ENCODE measurements at places on chromosomes 11 and 22.
A peak's percentile ranks its signal among the peaks of the same experiment; 100 is the strongest.

GRCh38 chr11:107006076-107006833 lies 12.0 kb downstream of the GUCY1A2 start:
- DNase-seq, result no peak

DNA sequence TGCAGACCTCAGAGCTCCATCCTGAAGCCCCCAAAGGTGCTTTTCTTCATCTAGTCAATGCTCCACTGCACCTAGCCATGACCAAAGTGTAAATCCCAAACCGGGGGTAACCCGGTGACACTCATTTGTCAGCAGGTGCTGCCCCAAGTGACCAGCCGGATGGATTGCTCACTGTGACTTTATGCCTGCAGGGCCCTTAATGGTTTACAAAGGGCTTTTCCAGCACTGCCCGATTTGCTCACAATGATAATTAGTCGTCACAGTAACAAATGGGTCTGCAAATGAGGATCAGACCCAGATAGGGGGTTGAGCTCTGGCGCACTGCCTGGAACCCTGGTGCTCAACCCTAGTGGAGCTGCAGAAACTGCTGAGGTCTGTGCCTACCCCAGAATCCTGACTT lies 45.7 kb upstream of the CD5 start:
- DNase-seq, result no peak

- no peak for DNase-seq
These were observed 233.0 kb downstream of the FAM76B start for GRCh38 chr11:95556342-95557163.

- no peak for DNase-seq
These were observed 72.9 kb downstream of the CACNA1I start for GRCh38 chr22:39643311-39644083.

DNA sequence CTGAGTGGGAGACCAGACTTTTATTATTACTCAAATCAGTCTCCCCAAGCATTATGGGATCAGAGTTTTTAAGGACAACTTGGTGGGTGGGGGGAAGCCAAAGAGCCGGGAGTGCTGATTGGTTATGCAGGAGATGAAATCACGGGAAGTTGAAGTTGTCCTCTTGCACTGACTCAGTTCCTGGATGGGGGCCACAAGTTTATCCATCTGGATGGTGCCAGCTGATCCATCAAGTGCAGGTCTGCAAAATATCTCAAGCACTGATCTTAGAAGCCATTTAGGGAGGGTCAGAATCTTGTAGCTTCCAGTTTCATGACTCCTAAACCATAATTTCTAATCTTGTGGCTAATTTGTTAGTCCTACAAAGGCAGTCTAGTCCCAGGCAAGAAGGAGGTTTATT lies 53.5 kb upstream of the LMO1 start:
- DNase-seq, result no peak

- DNase-seq, result no peak
These were observed 2.5 kb upstream of the SSH3 start for GRCh38 chr11:67300756-67301312.

DNA sequence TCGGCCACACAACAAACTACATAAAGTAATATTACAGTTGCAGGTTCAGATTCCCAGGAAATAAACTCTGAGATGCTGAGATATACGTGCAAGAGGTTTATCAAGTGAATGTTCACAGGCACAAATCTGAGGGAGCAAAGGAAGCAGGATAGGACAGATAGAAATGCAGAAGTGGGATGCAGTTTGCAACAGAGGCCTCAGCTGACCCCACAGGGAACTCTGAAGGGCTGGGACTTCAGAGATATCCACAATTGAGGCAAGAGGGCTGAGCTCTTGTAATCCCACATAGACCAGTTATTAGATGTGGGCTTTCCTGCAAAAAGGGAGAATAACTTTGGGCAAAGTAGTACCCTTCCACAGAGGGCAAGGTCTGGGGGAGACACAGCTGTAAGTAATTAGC lies 25.4 kb upstream of the ARHGAP20 start:
- no peak for DNase-seq

GRCh38 chr22:48076008-48076407 lies 1313.6 kb downstream of the TBC1D22A start:
- DNase-seq, result peak; percentile 28

GRCh38 chr11:66842896-66843775 lies at the start of gene RCE1:
RCE1 (plus strand) TSS chr11:66843441; CDS start chr11:66843456, 15 bp downstream.
- DNase-seq, result peak; percentile 95

GRCh38 chr22:19992921-19993355 lies 23.7 kb downstream of the ARVCF start:
- no peak for DNase-seq

- no peak for DNase-seq
These were observed 7.2 kb upstream of the CCDC83 start for GRCh38 chr11:85848006-85848405.

GRCh38 chr11:7672276-7672959 lies 882 bp downstream of the CYB5R2 start:
- no peak for DNase-seq

DNA sequence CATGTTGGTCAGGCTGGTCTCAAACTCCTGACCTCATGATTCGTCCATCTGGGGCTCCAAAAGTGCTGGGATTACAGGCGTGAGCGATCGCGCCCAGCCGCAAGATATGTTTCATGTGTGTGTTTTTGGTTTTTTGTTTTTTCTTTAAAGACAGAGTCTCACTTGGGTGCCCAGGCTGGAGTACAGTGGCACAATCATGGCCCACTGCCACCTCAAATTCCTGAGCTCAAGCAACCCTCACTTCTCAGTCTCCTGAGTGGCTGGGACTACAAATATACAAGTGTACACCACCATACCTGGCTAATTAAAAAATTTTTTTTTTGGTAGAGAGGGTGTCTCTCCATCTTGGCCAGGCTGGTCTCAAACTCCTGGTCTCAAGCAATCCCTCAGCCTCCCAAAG lies 8.4 kb downstream of the TIGD3 start:
- DNase-seq, result no peak

DNA sequence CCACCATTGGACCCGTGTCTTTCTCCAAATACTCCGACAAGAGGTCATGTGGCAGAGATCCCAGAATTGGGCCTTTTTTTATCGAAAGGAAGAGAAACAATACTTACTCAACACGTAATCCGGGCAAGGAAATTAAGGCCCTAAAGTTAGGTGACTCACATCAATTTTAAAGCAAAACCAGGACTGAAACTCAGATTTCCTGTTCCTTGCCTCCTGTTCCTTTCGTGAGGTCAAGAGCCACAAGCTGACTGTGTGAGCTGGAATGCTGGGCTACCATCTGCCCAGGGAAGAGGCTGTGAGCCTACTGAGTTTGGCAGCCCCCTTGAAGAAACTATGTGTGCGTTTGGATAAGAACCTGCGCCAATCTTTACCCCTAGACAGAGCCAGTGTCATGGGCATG lies 27.1 kb upstream of the MRGPRX2 start:
- DNase-seq, result no peak

DNA sequence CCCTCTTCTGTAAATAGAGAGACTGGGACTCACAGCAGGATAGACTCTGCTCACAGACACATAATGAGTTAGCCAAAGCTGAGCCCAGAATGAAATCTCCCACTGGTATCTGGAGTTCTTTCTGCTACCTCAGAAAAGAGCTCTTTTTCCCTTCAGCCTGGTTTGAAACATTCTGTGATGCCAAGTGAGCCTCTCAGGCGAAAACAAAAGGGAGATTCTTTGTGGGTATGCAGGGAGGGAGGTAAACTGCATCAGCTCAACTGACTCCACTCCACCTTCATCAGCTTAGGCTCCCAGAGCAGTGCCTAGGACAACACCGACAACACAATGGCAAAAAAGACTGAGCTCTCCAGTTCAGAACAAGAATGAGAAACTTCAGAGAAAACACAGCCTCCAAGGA lies 55.1 kb upstream of the SCUBE2 start:
- no peak for DNase-seq

- DNase-seq, result peak; percentile 46
These were observed 15.6 kb upstream of the INCENP start for GRCh38 chr11:62108017-62108750.

- no peak for DNase-seq
These were observed 2.6 kb downstream of the RNF26 start for GRCh38 chr11:119336744-119337469.

- no peak for DNase-seq
These were observed 34.0 kb downstream of the KCNC1 start for GRCh38 chr11:17768547-17768946.

DNA sequence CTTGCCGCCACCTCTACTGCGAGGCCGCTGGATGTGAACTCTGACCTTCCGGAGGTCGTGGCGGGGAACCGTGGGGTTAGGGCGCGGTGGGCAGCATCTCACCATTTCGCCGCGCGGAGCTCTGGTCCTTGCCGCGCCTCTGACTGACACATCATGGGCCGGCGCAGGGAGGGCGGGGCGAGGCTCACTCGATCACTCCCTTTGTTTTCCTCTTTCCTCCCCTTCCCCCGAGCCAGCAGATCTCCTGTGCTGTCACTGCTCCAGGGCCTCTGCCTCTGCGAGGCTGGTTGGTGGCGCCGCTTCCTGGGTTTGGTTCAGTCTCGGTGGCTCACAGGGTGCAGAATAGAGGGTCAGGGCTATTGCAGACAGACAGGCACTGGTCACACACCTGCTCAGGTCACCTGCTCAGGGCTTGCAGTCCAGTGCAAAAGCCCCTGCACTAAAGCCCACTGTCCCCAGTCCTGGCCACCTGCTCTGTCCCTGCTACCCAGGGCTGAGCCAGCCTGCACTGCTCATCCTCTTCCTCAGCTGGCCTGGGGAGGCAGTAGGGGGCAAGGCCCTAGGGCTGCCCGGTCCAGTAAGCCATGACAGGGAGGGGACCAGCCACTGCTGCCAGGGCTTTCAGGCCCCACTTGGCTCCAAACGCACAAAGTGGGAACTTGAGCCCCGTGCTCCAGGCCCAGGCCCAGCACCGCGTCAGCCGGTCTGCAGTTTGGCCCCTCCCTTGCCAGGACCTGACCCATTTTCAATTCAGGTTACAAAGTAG lies 36.2 kb downstream of the PISD start:
- DNase-seq, result peak; percentile 69

DNA sequence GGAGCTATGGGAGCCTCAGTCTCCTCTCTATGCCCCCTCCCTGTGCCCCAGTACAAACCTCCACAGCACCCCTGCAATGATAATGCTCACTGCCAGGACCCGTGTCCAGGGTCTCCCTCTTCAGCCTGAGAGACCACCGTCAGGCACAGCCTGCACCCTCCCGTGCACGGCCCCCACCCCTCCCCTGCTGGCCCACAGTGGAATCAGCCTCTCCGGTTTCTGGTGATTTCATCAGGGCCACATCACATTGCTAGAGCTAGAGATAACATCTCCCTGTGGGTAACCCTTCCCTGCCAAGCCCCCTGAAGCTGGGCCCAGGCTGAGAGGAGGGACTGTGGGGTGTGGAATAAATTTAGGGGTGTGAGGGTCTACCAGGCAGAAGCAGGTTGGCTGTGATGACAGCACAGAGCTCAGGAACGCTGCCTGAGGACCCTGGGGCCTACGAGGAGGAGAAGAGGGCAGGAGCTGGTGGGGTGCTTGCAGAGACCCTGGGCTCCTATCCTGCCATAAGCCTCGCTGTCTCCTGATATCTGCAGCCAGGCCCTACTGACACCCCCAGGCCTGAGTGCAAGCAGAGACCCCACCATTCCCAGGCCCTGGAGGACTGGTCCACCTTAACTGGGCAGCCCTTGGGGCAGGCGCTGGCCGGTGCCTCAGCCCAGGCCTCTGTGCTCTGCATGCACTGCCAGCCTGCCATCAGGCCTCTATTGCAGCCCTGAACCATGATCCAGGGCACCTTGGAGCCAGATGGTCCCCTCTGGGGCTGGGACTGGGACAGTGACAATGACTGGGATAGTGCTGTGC lies at the start of gene KLHDC7B:
KLHDC7B (plus strand) TSS at position 378 of the 804 bp plus-strand sequence; CDS start at position 723, 345 bp downstream.
- no peak for DNase-seq

DNA sequence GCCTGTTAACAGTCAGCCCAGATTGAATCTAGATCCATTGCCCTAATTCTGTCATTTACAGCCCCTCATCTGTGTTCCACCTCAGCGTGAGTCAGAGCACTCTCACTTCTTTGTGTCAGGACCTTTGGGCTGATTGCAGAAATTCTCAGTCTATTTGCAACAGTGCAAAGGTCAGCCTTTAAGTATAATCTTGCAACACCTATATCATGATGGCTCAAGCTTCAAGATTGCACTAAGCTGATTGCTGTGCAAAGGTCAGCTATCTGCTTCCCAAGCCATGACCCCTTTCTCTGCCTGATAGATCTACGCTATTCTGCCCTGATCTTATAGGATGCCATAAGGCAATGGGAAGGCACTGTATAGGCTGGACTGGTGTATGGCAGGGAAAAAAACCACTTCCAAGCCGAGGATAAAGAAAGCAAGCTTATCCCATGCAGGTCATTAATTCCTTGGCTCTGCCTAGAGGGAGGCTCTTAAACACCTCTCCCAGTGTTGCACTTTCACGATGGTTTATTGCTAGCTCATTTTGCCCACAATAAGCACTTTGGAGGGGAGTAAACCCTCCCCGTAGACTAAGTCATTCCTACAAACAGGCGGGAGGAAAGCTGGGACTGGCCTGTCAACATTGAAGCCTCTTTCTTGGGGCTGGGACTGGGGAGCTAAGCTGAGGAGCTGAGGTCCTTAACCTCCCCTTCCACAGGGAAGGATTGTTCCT lies 100.6 kb downstream of the RRAS2 start:
- no peak for DNase-seq

DNA sequence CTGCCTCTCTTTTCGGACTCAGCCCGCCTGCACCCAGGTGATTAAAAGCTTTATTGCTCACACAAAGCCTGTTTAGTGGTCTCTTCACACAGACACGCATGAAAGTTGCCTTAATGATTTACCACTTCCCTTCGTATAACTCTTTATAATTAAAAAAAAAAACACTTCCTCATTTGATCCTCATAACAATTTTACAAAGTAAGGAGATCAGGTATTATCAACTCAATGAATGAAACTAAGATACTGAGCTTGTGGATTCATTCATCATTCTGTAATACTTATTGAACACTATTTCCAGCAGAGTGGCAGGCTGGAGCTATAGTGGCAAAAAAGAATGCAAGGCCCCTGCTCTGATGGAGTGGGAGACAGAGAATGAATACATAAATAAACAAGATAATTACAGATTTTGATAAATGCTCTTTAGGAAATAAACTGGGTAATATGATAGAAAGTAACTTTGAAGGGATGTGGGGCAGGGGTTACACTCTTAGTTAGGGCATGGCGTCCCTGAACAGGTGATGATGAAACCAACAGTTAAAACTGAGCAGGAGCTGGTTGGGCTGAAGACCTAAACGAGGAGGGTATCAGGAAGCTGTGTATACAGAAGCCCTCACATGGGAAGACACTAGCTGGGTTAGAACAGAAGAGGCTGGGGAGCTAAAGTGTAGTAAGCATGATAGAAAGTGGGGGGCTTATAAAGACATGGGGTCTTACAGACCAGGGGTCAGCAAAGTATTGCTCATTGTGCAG lies 5.4 kb upstream of the CRTAM start:
- no peak for DNase-seq

GRCh38 chr11:35237860-35238715 lies 99.1 kb downstream of the CD44 start:
- DNase-seq, result peak; percentile 50

Measured in nephron progenitor cell (in vitro differentiated cells).